IgD-negative memory B cell (primary cell): ENCODE measurements at places on chromosomes 2 and 18. TPM values are rescaled to one million over a fixed set of nuclear protein-coding genes. Genes with fewer than 3 reads are reported as not detected.

PXDN gene
- 0.16 TPM for polyA plus RNA-seq

AQP12B gene
- not detected for polyA plus RNA-seq

CXCR1 gene
- polyA plus RNA-seq: 0.35 TPM

TMEM247 gene
- polyA plus RNA-seq: not detected

LIMS2 gene
- 35.1 TPM for polyA plus RNA-seq

PRKAG3 gene
- not detected for polyA plus RNA-seq

TNFAIP6 gene
- not detected for polyA plus RNA-seq

UGT1A5 gene
- polyA plus RNA-seq: not detected

DUSP19 gene
- polyA plus RNA-seq: 0.50 TPM

NCKAP5 gene
- polyA plus RNA-seq: not detected

GNAL gene
- 0.20 TPM for polyA plus RNA-seq

AOX1 gene
- not detected for polyA plus RNA-seq

TFCP2L1 gene
- polyA plus RNA-seq: 0.25 TPM
